GM12891 (cell line): ENCODE measurements at places on chromosomes 6 and 20.

DNA sequence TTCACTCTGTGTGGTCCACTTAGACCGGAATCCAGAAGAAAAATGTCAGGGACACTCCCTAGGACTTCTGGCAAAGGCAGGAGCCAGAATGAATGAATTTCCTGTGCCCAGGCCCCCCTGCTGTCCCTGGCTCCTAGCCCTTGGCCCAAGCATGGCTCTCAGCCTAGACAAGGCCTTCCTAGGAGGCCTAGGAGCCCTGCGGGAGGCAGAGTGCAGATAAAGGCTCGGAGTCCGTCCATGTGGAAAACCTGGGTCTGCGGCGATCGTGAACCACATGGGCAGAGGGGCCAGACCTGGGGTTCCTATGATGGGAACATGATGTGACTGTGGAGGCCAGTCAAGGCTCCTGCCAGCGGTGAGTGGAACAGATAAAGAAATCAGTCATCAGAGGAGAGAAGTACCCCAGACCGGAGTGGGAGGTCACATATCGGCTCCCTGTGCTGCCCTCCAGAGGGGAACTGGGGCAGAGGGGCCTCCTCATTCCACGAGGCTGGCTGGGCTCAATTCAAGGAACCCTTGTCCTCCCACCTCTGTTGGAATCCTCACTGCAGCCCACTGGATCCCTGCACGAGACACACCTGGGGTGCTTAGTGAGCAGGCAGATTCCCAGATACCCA lies 5.9 kb upstream of the VSTM2L start:
- no peak for DNase-seq

GRCh38 chr20:25470045-25470444 lies 62.6 kb downstream of the GINS1 start:
- DNase-seq = peak; percentile 52

- DNase-seq = no peak
Measured at GRCh38 chr6:99789767-99790166, 183.1 kb downstream of the PRDM13 start.

GRCh38 chr6:146651482-146651863 lies 52.7 kb downstream of the ADGB start:
- DNase-seq = no peak

GRCh38 chr6:157198425-157199279 lies 124.7 kb downstream of the TMEM242 start:
- DNase-seq = no peak

GRCh38 chr6:131532580-131533039 lies 40.4 kb upstream of the ARG1 start:
- peak; percentile 9 for DNase-seq

DNA sequence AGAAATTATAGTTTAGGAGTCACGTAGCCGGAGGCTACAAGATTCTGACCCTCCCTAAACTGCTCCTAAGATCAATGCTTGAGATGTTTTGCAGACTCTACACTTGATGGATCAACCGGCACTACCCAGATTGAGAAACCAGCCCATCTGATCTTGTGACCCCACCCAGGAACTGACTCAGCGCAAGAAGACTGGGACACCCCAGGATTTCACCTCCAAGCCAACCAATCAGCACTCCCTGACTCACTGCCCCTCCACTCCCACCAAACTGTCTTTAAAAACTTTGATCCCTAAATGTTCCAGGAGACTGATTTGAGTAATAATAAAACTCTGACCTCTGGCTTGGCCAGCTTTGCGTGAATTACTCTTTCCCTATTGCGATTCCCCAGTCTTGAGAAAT lies 99.8 kb downstream of the OPRM1 start:
- DNase-seq = no peak

DNA sequence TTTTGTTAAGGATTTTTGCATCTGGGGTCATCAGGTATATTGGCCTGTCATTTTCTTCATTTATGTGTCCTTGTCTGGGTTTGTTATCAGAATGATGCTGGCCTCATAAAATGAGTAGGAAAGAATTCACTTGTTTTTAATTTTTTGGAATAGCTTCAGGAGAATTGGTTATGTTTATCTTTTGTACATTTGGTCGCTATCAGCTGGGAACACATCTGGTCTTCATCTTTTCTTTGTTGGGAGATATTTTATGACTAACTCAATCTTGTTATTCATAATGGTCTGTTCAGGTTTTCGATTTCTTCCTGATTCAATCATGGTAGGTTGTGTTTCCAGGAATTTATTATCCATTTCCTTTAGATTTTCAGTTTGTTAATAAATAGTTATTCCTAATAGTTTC lies 207.5 kb upstream of the ASCC3 start:
- no peak for DNase-seq

- no peak for DNase-seq
Measured at GRCh38 chr6:62904687-62905086, 306.6 kb upstream of the FKBP1C start.

DNA sequence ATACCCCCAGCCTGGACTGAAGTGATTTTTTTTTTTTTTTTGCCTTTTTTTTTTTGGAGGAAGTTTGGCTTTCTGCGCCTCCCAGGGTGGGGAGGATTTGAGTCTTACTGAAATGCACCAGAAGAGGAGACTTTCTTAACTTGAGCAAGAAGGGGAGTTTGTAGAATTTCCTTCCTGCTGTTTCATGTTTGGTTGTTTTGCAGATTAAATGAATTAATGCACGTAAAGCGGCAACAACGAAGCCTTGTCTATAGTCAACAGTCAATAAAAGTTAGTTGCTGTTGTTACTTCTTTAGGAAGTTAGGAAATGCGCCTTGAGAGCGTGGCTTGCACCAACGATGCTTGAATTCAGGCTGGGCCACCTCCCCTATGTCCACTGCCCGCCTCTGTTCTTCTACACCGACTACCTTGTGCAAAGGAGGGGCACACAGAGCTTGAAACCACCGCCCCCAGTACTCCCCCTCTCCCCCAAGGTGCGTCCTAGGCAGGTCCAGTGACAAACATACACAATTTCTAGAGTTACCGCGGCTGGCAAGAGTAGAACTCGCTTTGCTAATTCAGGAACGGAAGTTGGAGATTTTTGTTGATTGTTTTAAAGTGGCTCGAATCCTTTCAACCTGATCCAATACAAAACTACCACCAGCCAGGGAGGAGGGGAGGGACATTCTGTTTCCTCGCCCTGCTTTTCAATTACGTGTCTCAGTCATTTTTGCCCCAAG lies 830 bp upstream of the CYP24A1 start:
- DNase-seq = no peak

GRCh38 chr6:154555073-154555677 lies 44.7 kb upstream of the CNKSR3 start:
- no peak for DNase-seq

DNA sequence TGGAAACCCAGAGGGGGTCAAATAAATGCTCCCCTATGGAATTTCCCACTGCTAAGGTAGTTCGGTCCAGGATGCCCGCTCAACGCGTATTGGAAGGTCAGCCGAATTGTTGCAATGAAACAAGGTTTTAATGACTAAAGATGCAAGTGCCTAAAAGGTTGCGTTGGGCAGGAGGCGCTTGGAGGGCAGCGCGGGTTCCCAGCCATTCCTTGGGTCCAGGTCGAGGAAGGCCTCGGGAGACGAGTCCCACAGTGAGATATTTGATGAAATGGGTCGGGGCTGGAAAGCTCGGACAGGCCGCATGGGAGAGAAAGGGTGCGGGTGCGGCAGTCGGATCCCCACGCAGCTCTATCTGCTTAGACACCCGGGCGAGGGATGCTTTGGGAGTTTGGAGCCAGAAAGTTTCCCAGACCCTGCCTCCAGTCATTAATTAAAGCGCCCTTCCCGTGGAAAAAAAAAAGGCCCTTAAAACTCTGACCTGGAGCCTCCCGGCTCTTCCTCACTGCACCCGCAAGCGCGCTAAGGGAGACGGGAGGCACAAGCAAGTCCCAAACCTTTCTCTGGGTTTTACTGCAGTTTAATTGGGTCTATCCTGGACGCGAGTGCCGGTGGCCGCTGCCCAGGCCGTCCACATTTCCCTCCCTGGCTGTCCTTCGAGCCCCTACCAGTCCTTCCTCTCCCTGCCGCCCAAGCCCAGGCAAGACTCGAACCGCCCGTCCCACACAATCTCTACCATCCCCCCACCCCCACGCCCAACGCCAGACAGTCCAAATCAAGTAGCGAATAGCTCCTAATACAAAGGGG lies 24.2 kb downstream of the TFAP2A start:
- DNase-seq = no peak

DNA sequence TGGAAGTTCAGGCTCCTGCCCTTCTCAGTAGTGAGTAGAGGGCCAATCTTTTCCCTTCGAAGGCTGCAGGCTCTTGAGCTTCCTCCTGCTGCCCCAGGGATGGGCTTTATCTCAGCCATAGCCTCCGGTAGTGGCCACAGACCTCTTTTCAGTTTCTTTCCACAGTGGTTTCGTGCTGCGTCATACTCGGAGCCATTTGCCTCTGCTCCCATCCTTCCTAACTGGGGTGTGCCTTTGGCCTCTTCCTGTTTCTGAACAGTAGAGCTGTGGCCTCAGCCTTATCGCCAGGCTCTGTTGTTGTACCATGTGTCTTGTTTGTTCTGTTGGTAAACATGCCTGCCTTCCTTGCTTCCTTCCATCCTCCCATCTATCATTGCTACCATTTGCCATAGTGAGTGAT lies 54.1 kb downstream of the TULP4 start:
- DNase-seq = no peak

DNA sequence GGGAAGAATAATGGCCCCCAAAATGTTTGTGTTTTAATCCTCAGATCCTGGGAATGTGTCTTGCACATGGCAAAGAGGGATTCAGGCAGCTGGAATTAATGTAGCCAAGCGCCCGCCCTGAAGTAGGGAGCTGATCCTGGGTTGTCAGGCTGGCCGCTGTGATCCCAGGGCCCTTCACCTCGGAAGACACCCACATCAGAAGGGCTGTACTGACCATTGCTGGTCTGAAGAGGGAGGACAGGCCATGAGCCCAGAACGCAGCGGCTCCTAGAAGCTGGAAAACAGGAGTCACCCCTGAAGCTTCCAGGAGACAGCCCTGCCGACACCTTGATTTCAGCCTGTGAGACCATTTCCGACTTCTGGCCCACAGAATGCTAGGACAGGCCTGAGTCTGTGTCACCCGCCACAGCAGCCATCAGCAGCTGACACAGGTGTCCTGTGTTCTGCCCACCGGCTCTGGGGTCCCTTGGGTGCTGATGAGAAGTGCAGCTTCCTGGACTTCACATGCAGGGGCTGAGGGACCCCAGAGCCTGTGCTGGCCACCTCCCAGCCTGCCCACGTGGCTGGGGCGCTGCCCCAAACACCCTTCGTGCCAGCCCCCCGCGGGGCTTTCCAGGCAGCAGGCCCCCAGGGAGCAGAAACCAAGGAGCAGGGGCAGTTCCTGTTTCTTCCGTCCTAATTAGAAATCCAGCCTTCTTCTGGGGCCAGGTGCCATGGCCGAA lies 86.3 kb downstream of the ERMARD start:
- no peak for DNase-seq

GRCh38 chr6:157929076-157929475 lies 52.6 kb upstream of the SYNJ2 start:
- no peak for DNase-seq

DNA sequence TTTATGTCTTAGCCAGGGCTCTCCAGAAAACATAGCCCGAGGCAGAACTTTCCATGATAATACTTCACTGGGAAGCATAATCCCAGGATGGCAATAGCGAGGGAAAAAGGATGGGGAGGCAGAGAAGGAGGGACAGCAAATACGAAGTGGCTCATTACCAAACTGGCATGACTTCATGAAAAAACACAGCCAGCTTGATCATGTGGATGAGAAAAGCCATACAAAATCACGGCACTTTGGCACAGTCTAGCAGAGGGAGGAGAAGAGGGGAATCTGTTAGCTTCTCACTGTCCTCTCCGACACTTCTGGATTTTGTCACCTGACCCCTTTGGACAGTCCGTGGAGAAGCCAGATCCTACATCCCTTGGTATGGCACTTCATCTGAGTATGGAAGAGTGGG lies 212.5 kb upstream of the GRIK2 start:
- DNase-seq = no peak

DNA sequence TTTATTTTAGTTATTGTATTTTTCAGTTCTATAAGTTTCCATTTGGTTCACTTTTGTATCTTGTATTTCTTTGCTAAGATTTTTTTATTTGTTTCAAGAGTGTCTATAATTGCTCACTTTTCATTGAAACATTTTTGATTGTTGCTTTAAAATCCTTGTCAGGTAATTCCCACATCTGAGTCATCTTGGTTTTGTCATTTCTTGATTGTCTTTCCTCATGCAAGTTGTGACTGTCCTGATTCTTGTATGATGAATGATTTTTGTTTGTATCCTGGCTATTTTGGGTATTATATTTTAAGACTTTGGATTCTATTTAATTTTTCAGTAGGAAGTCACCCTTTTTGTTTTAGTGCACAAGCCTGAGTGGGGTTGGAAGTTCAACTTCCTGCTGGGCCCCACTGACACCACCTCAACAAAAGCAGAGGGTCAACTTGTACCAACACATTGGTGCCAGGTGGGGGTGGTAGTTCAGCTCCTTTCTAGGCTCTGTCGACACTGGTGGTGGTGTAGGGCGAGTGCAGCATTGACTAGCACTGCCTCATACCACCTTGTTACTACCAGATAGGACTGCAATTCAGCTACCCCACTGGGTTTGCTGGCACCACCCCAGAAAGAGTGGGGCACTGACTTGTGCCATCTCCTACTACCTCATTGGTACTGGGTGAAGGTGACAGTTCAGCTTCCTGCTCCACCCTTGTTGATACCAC lies 8.8 kb downstream of the RSPH3 start:
- DNase-seq = no peak

GRCh38 chr6:139944976-139945375 lies 570.5 kb upstream of the CITED2 start:
- no peak for DNase-seq

DNA sequence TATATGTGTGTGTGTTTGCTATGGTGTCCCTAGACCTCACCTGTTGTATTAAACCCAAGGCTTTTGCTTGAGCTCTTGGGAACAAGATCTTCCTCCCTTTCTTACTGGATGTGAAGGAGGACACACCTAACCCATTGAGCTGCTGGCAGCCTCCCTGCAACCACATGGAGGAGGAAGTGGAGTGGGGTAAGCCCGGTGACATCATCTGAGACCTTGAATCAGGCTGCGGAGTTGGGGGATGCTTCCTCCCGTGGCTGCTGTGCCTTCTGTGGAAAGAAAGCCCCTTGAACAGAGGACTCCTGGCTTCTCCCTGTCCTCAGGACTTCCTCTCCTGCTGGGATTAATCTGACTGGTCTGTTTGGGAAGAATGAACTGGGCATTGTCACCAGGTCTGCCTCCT lies 3.3 kb downstream of the CST11 start:
- DNase-seq = no peak

- DNase-seq = no peak
Measured at GRCh38 chr6:25769983-25770382, 15.4 kb downstream of the SLC17A4 start.

- peak; percentile 49 for DNase-seq
Measured at GRCh38 chr6:2765896-2766766, 938 bp downstream of the WRNIP1 start.

DNA sequence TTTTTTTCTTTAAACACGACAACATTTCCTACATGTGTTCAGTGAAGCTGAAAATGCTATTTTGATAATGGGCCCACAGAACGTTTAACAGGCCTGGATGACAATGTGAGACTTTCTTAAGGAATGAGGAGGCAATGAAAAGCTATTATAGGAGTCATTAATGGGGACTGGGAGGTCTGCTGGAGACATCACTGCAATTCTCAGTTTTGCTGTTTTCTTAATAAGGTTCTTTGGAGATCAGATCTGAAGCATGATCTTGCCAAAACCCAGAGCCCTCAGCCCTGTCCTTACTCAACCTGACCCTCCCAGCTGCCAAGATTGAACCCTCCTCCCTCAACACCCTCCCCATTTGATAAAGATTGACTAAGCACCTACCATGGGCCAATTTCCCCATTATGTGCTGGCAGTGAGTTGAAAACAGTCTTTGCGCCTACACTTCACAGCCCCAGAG lies 353.1 kb downstream of the MAFB start:
- DNase-seq = no peak

GRCh38 chr20:15515691-15516090 lies 1057.6 kb downstream of the KIF16B start:
- no peak for DNase-seq
